ENCODE measurements at places on chromosomes 2 and 18. TPM values are rescaled to one million over a fixed set of nuclear protein-coding genes. Genes with fewer than 3 reads are reported as not detected.

GRCh38 chr2:88239781-88240180, 69.6 kb downstream of the THNSL2 start:
- H3K36me3 ChIP-seq: no peaks in the 10 kb centered on the region
- H3K4me3 ChIP-seq: no peak overlapping the region
- H3K27ac ChIP-seq: no peak overlapping the region
- no peak for DNase-seq
- no peaks in the 10 kb centered on the region for H3K27me3 ChIP-seq

DNA sequence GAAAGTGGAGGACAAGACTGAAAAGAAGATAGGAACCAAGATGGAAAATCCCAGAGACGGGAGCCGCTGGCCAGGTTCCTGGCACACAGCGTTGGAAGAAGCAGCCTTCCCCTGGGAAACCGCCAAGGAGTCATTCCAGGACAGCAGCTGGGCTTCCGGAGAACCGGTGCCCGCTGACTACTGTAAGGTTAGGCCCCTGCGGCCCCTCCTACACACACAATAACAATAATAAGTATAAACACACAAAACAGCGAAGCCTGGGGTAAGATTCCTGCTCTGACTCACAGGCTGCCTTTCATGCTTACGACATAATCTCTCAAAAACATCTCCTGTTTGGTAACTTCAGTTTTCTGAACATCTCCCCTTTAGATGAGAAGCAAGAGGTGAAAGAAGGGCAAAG, 28.1 kb upstream of the MYCN start:
- H3K27ac ChIP-seq: no peak overlapping the region
- no peak overlapping the region for H3K4me3 ChIP-seq
- no peaks in the 10 kb centered on the region for H3K36me3 ChIP-seq

GAREM2 gene
- 2.2 TPM for total RNA-seq

SERPINB12 gene
- total RNA-seq: not detected

DNA sequence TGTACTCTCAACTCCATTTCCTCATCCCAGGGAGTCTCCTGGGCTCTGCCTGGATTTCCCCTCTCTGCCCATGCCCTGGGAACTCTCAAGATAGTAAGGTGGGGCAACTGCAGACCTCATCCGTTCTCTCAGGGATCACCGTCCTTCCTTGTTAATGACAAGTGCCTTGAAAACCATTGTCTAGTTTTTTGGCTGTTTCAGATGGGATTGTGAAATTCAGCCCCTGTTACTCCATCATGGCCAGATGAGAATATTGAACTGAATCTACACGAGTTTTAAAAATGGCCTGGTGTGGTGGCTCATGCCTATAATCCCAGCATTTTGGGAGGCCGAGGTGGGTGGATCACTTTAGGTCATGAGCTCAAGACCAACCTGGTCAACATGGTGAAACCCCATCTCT, 665 bp upstream of the HRH4 start:
- no peak for DNase-seq
- H3K4me3 ChIP-seq: no peak overlapping the region
- no peaks in the 10 kb centered on the region for H3K4me1 ChIP-seq

GRCh38 chr2:38243186-38243880, 133.7 kb downstream of the ATL2 start:
- H3K27me3 ChIP-seq: no peaks in the 10 kb centered on the region
- H3K36me3 ChIP-seq: no peaks in the 10 kb centered on the region
- no peak overlapping the region for H3K4me3 ChIP-seq
- no peak for DNase-seq

DNA sequence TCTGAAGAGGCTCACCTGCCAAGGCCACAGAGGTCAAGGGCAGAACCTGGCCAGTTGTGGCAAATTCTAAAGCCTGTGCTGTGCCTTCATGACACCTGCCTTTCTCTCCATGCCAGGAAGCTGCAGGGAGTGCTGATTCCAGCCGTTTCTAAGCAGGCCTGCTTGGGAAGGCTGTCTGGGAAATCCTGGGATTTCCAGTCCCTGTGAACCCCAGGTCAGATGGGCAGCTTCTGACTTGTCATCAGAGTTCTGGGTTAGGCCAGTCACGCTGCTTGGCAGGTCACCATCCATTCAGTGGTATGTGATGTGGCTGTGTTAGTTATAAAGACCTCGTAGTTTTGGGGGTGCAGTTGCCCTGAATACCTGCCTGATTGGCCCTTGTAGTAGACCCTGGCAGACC, 70.7 kb upstream of the ALPP start:
- no peak for DNase-seq
- H3K36me3 ChIP-seq: no peaks in the 10 kb centered on the region
- no peaks in the 10 kb centered on the region for H3K27me3 ChIP-seq
- no peak overlapping the region for H3K27ac ChIP-seq
